Progenitor cell of endocrine pancreas (in vitro differentiated cells): ENCODE measurements at places on chromosomes 11 and 22.

- DNase-seq, result no peak
These were observed 11.9 kb upstream of the CLMP start for GRCh38 chr11:123206791-123207434.

GRCh38 chr11:91178366-91178765 is 955.5 kb upstream of the CHORDC1 start:
- no peak for DNase-seq

DNA sequence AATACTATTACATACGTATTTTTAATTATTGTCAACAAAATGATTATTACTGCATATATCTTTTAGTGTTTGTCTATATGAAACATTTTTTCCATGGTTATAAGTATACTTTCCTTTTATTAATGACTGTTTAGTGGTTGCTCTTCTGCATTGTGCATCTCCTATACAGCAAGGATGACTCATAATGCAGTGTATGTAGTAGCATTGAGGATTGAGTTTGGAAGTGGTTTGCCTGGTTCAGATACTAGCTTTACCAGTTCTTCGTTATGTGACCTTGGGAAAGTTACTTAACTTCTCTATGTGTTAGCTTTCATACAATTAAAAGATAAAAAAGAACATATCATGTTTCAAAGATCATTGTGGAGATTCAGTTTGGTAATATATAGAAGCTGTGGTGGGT is 44.1 kb downstream of the CHORDC1 start:
- DNase-seq, result no peak

- DNase-seq, result no peak
These were observed 83.8 kb upstream of the MYOD1 start for GRCh38 chr11:17635551-17635938.

DNA sequence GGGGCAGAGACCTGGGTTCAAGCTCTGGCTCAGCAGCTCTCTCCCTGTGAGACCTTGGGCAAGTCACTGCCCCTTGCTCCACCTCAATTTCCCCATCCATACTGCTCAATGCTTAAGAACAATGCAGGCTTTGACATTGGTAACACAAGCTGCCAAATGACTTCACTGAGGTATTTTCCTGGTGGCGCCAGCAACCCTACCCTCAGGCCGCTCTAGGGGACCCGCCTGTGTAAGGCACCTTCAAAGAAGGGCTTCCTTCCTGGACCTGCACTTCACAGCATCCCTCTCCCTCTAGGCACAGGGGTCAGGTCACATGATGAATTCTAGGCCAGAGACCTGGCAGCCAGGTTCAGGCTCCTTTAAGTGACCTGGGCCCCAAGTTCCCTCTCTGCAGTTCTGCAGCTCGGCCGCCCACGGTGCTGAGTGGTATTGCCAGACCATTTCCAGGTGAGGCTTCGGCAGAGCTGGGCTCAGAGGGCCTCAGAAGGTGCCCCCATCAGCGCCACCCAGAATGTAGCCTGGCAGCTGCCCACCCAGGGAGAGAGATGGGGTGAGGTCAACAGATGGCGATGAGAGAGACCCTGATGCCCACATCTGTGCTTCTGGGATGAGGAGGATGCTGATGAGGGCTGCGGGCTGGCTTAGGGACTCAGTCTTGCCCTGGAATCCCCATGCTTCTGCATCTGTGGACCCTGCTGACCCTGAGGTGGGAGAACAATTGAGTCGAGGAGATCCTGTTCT is 4.5 kb downstream of the WNT11 start:
- DNase-seq, result no peak

DNA sequence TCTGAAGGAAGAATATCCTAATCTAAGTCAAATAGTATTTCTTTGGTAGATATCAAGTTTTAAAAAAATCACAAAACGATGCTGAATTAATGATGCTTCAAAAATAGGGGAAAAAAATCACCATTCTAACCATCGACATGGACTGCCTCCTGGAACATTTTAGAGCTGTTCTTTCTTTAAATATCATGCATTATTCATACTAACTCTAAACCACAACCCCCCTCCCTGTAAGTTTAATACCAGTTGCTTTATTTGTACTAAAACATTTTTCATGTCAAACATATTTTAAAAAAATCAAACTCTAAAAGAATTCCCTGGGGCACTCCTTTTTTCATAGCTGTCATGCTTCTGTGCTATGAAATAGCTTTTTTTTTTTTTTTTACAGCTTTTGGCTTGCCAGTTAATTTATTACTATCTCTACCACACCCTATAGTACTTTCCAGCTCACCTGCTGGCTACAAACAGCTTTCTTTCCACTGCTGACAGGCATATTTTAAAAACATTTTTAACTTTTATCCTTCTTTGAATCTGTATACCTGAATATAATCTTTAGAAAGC is 256.9 kb downstream of the SOX6 start:
- DNase-seq, result no peak

- no peak for DNase-seq
These were observed 137.7 kb upstream of the BLID start for GRCh38 chr11:122253589-122254231.

GRCh38 chr11:132284048-132284447 is 913.6 kb downstream of the NTM start:
- no peak for DNase-seq

GRCh38 chr11:32430568-32431381 is 4.6 kb downstream of the WT1 start:
- no peak for DNase-seq

GRCh38 chr11:680970-681369 is 14.1 kb downstream of the DEAF1 start:
- no peak for DNase-seq

GRCh38 chr11:100072131-100072530 is 615.0 kb upstream of the ARHGAP42 start:
- no peak for DNase-seq

- no peak for DNase-seq
These were observed 102.0 kb downstream of the TBC1D22A start for GRCh38 chr22:46864314-46865051.

GRCh38 chr11:8234425-8234821 is 29.3 kb downstream of the LMO1 start:
- no peak for DNase-seq

DNA sequence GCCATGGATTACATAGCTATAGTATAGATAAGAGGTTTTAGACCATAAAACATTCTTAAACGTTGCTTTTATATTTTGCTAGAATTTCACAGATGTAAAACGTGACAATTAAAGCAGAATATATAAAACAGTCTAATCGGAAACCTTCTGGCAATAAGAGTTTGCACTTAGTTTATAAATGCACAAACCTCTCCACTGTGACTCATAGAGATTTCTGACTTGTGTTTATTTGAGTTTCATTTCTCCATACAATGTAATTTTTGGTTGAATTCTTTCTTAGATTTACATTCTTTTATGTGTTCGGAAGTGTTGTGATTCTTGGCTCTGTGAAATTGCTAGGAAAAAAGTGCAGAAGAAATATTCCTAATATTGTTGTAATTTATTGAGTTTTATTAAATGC is 288.7 kb upstream of the CTSC start:
- DNase-seq, result no peak

DNA sequence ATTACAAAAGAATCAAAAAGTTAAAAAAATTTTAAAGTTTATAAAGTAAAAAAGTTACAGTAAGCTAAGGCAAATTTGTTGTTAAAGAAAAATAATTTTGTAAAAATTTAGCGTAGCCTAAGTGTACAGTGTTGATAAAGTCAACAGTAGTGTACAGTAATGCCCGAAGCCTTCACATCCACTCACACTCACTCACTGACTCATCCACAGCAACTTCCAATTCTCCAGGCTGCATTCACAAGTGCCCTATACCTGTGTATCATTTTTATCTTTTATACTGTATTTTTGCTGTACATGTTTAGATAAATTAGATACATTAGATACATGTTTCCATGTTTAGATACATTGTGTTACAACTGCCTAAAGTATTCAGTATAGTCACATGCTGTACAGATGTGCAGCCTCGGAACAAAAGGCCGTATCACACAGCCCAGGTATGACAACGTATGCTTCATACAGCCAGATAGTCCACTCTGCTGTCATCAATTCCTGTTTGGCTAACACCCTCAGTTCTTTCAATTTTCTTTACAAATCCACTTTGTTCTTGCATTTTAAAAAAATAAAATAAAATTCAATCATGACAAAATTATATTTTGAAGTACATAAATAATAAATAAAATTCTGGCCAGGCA is 80.7 kb downstream of the RBFOX2 start:
- no peak for DNase-seq

GRCh38 chr11:134733646-134734045 is 321.6 kb upstream of the B3GAT1 start:
- no peak for DNase-seq

- DNase-seq, result no peak
These were observed 44.5 kb downstream of the SLCO2B1 start for GRCh38 chr11:75195167-75195962.

GRCh38 chr11:112355726-112356125 is 95.1 kb upstream of the PLET1 start:
- no peak for DNase-seq

DNA sequence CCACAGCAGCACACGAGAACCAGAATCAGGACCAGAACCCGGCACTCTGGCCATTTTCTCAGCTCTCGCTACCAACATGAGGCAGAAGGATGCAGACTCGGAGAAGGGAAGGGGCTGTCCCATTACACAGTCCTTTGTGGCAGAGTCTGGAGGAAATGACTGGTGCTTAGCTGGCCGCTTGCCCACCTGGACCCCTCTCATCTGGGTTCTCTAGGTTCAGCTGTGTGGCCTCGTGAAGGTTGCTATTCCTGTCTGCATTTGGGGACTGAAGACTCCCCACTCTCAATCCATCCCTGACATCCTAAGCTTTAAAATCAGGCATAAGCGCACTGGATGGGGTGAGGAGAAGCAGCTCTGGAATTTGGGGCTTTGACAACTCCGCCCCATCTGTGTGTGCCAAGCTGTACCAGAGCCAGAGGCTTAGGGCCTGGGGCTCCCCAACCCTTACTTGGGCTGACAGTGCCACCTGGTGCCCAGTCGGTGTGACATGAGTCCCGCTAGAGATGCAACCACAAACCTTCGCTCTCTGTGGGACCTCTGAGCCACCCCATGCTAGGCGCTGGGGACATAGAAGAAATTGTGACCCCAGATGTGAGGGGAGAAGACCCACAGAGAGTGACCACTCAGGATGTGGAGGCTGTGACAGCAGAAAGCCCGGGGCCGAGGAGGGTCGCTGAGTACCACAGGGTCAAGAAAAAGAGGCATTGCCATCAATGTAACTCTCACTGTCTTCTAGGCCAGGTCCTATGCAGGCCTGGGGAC is 35.8 kb upstream of the FCHSD2 start:
- DNase-seq, result peak; percentile 58

DNA sequence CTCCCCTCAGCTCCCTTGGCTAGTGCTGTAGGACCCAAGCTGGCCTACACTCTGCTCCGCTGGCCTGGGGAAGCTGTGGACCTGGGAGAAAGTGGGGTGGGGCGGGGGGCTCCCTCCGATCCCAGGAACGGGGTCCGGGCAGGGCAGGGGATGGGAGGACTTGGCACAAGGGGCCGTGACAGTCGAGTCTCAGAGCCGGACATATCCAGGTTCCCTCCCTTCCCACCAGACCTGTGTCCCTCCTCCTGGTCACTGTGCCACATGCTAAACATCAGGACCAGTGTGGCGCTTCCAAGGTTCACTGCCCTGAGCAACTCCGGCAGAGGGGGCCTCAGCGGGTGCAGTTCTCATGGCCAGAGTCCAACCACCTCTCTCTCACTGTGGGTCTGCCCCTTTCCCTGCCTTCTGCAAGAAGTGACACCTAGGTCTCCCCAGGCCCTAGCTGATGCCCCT is 2.0 kb downstream of the DUSP8 start:
- DNase-seq, result no peak

DNA sequence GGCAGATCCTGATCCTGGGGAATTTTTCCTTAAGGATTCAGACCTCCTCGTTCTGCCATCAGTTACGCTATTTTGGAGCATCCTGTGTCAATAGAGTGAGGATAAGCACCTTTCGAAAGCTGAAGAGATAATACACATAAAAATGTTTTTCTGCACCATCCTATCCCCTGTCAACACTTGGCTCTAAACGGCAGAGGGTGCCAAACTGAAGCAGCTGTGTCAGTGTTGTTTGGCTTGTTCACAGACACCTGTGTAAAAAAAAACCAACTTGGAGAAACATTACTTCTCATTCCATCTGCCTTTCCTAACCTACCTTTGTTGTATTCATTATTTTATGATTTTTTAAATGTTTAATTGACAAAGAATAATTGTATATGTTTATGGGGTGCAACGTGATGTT is 417.0 kb upstream of the DDI1 start:
- no peak for DNase-seq

GRCh38 chr11:15468466-15468865 is 353.7 kb downstream of the INSC start:
- DNase-seq, result no peak

GRCh38 chr22:19508024-19508776 is 16.0 kb downstream of the CLDN5 start:
- DNase-seq, result no peak

DNA sequence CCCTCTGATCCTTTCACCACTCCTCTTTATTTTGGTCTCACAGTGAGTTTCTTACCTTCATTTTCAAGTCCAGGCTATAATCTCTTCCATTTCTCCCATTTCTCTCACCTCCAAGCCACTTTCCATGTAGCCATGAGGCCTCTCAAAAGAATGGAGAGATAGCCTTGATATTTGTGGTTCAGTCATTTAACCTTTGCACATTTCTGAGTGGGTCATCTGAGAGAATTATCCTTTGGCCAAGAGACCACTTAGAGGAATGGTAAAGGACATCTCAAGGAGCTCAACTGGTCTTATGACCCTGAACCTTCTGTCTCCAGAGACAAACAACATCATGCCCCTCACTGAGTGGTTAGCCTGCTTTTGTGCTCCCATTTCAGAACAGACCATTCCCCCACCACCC is 121.1 kb downstream of the KIRREL3 start:
- DNase-seq, result no peak

- DNase-seq, result no peak
These were observed 4.3 kb upstream of the GP1BB start for GRCh38 chr22:19719050-19719482.

GRCh38 chr22:35739076-35739930 is 21.6 kb downstream of the APOL5 start:
- no peak for DNase-seq

- DNase-seq, result no peak
These were observed 22.4 kb upstream of the APOBEC3A start for GRCh38 chr22:38935023-38935422.
